Retinal pigment epithelial cell (primary cell): ENCODE measurements at places on chromosomes 6 and 20.

GRCh38 chr6:137443901-137444300, 50.3 kb downstream of the OLIG3 start:
- DNase-seq, result no peak

- DNase-seq, result peak; percentile 22
Observed at GRCh38 chr6:25369433-25370177, 90.4 kb downstream of the CARMIL1 start.

DNA sequence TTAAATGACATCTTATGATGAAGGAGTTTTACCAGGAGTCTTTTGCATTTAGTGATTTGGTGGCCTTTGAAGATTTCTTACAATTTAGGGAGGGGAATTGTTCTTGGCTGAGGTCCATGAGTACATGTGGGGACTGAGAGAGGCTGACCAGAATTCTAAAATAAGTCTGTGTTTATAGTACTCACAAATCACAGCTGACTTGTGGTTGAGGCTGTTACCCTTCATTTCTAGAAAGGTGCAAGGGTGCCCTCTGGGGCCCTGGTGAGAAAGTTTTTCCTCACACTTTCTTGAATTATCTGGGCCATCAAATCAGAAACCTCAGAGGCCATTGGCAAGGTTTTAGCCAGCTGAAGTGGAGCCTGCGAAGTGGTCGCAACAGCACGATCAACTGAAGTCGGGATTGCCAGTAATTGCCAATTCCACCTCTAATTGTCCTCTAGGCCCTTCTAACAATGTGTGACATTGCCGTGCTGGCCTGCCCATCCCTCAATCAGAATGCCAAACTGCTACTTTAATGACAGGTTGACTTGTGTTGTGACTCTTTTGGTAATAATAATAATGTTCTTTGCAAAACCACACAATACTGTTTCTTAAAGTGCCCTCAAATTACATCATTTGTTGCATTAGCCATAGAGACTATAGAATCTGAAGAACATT, 221.6 kb downstream of the OGFRL1 start:
- DNase-seq, result peak; percentile 34

DNA sequence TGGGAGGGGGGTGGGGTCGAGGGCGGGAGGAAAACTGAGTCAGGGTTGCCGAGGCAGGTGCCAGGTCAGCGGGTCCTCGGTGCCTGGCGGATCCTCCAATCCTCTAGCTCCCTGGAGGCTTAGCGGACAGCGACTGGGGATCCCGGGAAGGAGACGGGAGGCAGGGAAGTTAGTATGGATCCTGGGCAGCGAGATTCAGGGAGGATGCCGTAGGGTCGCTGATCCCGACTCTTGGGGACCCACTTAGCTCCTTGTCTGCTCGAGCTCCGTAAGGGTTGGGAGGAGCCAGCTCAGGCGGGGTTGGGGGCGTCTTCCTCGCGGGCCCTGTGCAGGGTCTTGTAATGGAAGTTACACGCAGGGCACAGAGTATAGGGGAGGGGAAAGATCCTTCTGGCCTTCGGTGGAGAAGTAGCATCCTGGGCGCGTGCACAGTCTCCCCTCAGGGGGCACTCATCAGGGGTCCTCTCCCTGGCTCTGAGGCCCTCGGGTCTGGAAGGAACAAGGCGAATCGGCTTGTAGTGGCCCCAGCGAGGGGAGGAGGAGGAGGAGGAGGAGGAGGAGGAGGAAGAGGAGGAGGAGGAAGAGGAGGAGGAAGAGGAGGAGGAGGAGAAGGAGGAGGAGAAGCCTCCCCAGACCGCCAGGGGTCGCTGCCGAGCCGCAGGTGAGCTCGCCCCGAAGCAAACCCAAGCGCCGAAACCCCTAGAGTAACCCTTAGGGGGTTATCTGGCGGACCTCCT, 6.4 kb upstream of the SLC12A5 start:
- no peak for DNase-seq

GRCh38 chr20:39019027-39019426, 56.9 kb downstream of the DHX35 start:
- no peak for DNase-seq

GRCh38 chr6:54010340-54011276, 100.6 kb upstream of the MLIP start:
- DNase-seq, result no peak

DNA sequence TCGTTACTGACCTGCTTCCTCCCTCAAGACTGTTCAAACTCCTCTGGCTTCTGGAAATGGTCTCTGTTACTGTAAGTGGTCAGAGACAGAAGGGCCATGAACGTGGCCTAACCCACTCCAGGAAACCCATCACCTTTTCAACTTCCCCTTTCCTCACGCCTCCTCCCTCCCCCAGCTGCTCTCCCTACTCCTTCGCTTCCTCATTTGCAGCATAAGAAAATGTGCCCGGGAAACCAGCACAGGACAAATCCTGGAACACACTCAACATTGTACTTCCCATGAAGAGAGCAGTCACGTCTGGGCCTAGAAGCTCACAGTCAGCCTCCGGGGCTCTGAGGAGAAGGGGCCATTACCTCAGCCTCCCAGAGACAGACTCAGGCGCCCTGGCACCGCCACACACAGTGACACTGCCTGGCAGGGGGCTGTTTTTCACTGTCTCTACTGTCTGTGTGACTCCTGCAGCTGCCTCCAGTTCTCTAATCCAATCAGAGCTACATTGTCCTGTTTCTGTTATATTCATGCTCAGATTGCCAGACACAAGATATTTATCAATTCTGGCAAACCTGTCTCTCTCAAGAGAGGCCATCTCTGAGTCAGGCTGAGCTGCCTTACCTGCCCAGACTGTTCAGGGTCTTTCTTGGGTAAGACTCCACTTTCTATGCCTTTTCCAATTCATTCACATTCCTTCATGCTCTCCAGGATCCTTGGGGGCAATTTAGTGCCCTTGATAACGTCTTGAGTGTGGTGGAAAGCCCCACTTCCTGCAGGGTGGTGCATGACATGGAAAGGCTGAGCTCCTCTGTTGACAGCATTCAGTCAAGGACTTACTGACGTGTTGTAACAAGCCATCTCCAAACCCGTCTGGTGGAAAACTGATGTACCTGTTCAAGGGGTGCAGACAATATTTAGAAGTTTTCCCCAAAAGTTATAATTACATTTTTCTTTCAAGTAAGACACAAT, 242.2 kb downstream of the HIVEP2 start:
- no peak for DNase-seq

GRCh38 chr20:53816872-53817398, 223.3 kb upstream of the ZNF217 start:
- DNase-seq, result no peak

GRCh38 chr6:139219746-139220145, 72.1 kb downstream of the TXLNB start:
- no peak for DNase-seq

DNA sequence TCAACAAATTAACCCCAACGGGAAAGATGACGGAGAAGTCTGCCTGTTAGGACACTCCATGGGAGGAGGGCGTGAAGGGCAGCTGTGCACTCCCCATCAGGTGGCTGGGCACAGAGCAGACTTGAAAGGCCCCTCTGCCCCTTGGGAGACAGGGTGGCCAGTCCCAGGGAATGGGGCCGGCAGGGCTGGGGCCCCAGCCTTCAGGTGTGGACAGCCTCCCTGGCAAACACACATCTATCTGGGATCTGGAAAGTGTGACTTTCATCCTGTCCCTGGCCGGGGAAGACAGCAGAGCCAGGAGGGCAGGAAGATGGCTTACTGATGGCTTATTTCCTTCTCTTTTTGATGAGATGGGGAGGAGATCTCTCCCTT, 4.5 kb upstream of the FRMD1 start:
- no peak for DNase-seq

GRCh38 chr6:157994125-157994795, 12.6 kb downstream of the SYNJ2 start:
- no peak for DNase-seq

DNA sequence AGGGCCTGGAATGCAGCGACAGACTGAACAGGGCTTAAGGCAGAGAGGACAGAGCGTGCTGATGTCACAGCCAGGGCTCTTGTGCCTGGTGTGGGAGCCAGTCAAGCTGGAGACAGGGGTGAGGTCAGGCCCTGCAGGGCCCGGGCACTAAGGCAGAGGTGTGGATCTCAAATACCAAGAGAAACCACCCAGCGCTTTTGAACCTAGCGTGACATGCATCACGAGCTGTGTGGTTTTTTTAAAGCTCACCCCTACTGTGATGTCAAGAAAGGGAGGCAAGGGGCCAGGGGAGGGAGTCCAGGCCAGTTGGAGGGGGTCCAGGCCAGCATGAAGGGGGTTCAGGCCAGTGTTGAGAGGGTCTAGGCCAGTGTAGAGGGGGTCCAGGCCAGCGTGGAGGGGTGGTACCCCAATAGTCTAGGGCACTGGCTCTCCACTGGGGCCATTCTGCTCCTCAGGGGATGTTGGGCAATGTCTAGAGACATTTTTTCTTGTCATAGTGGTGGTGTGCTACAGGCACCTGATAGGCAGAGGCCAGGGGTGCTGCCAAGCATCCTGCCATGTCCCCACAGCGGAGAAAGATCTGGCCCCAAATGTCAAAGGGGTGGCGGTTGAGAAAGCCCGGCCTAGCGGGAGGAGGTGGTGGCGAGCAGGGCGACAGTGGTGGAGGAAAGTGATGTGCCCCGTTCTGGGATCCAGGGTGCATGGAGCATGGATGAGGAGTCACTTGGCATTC, 42.6 kb downstream of the RBM38 start:
- no peak for DNase-seq

- no peak for DNase-seq
Observed at GRCh38 chr6:125853168-125853567, 62.4 kb downstream of the NCOA7 start.

DNA sequence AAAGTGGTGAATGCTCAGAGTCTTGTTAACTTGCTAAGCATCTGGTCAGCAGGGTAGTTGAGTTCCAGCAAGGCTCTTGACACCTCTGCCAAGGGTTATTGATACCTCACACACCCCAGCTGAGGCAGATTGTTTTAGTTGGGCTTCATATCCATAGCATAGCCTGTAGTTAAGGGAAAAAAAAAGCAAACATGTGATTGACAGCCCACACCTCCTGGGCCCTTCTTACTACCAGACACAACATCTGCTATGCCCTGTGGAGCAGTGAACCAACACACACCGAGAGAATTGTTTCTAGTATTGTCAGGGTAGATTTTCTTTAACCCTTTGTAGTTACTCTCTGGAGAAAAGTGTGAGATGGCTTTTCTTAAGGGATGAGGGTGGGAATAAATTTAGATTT, 697.0 kb upstream of the POU3F2 start:
- no peak for DNase-seq

DNA sequence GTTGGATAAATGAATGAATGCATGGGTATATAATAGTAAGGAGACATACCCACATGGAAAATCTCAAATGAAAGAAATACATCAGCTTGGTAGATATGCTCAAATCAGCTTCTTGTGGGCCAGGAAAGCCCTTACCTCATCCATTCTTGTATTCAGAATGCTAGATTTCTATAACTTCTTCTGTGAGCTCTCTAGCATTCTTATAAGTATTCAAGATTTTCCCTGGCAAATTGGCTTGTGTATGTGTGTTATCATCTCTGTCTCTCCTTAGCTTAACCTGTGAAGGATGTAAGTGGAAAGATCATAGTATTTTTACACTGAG, 100.8 kb downstream of the OR2B2 start:
- DNase-seq, result no peak

DNA sequence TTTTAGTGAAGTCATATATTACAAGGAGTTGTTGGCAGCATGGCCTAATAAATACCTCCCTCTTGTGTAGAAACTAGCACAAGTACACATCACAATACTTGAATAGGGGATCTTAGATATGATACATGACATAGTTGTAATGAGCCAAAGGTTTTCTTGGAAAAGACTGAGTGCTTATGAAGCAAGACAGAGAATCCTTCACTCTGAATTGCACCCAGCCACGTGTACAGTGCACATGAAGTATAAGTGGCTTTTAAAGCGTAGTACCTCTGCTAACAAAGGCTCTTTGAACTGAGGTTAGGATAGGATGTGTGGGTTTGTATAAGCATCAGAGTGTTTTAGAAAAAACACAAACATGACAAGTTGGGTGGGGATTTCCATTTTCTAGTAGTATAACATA, 145.5 kb upstream of the STMND1 start:
- no peak for DNase-seq

GRCh38 chr6:98824902-98825599, 9.3 kb upstream of the POU3F2 start:
- no peak for DNase-seq

- no peak for DNase-seq
Observed at GRCh38 chr6:37665304-37665703, 32.4 kb downstream of the MDGA1 start.

DNA sequence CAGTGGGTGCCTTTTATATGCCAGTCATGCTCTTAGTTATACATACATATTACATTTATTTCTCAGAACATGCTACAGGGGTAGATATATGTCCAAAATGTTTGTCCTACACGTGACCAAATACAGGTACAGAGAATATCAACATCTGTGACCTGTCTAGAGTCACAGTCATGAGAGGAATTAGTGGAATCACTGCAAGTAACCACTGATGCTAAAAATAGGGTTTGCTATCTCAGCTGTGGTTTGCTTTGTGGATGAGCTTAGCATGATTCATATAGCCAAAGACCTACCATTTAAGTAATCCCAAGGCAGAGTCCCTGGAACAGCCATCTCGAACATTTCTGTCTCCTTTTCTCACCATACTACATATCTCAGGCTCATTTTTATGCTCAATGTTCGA, 32.3 kb downstream of the GSTA3 start:
- peak; percentile 48 for DNase-seq

DNA sequence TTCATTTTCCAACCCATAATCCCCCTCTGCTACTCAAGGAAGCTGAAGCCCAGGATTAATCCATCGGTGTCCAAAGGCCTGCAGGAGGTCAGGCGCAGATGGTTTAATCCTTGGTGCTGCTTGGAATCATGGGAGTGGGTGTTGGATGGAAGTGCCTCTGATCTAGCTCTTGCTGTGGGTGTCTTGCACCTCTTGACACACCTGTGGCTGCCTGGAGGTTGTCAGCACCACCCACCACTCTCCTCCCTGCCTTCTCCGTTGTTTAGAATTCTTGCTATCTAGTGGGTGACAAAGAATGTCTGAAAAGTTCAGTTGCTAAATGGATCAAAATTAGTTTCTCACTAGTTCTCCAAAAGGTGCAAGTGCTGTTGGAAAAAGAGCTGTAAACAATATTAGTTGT, 1074.4 kb upstream of the FLRT3 start:
- DNase-seq, result no peak

DNA sequence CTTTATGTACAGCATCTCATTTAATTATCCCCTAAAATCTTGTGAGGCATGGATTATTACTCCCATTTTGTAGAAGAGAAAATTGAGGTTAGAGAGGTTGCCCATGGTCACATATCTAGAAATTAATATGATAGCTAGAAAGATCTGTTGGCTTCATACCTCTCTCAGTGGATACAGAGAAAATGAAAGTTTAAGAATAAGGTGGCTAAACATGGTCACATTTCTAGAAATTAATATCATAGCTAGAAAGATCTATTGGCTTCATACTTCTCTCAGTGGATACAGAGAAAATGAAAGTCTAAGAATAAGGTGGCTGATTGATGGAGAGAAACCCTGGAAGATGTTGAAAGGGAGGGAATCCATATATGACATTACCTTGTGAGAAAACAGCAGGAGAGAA, 260.7 kb upstream of the MAN1A1 start:
- DNase-seq, result no peak

GRCh38 chr20:33277471-33278441, 5.3 kb upstream of the BPIFB1 start:
- DNase-seq, result peak; percentile 53

GRCh38 chr20:14935285-14935684, 597.9 kb upstream of the FLRT3 start:
- DNase-seq, result no peak

- no peak for DNase-seq
Observed at GRCh38 chr6:38064431-38064830, 244.9 kb downstream of the ZFAND3 start.

GRCh38 chr20:23050076-23050838, 785 bp upstream of the THBD start:
- DNase-seq, result no peak
